ENCODE measurements at places on chromosomes 1 and 21.

GRCh38 chr1:172005856-172006255 lies 164.6 kb downstream of the DNM3 start:
- no peak for DNase-seq

- no peak for DNase-seq
Measured at GRCh38 chr1:80367058-80367457, 1360.5 kb upstream of the ADGRL4 start.

- DNase-seq = no peak
Measured at GRCh38 chr1:25011943-25012638, 82.0 kb upstream of the RUNX3 start.

DNA sequence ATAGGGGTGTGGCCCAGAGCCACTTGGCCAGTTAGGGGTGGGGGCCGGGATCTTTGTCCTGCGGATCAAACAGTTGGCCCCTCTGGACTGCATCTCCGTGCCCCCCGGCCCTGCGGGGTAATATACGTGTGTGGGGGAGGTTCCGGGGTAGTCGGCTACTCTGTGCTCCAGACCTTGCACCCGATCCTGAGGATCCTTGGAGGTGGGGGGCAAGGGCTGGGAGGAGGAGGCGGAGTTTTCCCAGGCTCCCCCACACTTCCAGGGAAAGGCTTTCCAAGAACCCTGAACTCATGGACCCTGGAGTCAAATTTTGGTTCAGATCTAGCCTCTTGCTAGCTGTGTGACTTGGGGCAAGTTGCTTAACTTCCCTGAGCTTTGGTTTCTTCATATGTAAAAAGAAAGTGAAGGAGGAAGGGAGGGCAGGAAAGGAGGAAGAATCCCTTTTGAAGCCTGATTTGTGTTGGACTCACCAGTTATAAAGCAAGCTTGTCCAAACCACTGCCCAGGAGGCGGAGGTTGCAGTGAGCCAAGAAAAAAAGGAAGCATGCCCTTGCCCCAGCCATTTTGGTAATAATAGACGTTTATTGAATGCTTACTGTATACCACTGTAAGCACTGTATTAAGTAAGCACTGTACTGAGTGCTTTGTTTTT lies 686 bp downstream of the MIIP start:
- DNase-seq = no peak

GRCh38 chr1:96358057-96358456 lies 363.5 kb upstream of the PTBP2 start:
- no peak for DNase-seq

DNA sequence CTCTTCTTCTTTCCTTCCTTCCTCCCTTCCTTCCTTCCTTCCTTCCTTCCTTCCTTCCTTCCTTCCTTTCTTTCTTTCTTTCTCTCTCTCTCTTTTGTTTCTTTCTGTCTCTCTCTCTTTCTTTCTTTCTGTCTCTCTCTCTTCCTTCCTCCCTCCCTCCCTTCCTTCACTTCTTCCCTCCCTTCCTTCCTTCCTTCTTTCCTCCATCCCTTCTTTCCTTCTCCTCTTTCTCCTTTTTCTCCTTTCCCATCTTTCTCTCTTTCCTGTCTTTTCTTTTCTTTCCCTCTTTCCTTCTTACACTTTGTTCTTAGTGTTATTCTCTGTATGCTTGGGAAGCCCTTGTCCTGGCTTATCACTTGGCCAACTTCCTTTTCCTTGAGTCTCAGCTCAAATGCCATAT lies 72.5 kb upstream of the MPC2 start:
- DNase-seq = no peak

GRCh38 chr1:25541889-25542658 lies 1.3 kb upstream of the LDLRAP1 start:
- no peak for DNase-seq

All from stimulated activated CD8-positive, alpha-beta memory T cell treated with anti-CD3 and anti-CD28 coated beads, Interleukin-2, amount 100 ng/mL, for 1 hour (primary cell).